ENCODE measurements at places on chromosomes 6 and 20.

GRCh38 chr6:96433950-96434349 lies 87.7 kb upstream of the UFL1 start:
- no peak for DNase-seq

- DNase-seq: no peak
Measured at GRCh38 chr20:3751675-3752385, 15.7 kb downstream of the ADISSP start.

- DNase-seq: no peak
Measured at GRCh38 chr6:163565140-163565539, 150.6 kb downstream of the QKI start.

DNA sequence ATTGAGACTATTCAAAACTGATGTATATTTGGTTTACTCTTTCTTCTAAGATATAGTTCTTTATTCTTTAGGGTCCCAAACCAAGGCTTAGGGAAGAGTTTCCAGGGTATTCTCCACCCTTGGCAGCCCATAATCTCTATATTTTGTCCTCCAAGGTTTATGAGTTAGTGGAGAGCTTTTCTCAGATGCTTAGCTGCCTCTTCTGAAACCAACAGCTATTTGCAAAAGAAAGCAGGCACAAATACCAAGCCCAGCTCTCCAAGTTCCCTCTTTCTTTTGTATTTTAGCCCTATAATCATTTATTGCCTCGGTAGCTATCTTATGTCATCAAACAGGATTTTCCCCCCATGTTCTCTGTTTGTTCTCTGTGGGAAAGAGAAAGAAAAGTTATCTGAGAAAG lies 39.1 kb upstream of the RBM24 start:
- no peak for DNase-seq
